Pulmonary artery endothelial cell (primary cell): ENCODE measurements at places on chromosomes 2 and 18.

- no peak for DNase-seq
These were observed 108.4 kb downstream of the PRELID3A start for GRCh38 chr18:12516049-12516630.

- DNase-seq = peak; percentile 29
These were observed 76.3 kb downstream of the COLEC12 start for GRCh38 chr18:424071-424661.

- no peak for DNase-seq
These were observed 414.9 kb downstream of the CDH2 start for GRCh38 chr18:27762054-27762453.

GRCh38 chr2:168999668-169000213 lies 31.4 kb downstream of the ABCB11 start:
- no peak for DNase-seq

DNA sequence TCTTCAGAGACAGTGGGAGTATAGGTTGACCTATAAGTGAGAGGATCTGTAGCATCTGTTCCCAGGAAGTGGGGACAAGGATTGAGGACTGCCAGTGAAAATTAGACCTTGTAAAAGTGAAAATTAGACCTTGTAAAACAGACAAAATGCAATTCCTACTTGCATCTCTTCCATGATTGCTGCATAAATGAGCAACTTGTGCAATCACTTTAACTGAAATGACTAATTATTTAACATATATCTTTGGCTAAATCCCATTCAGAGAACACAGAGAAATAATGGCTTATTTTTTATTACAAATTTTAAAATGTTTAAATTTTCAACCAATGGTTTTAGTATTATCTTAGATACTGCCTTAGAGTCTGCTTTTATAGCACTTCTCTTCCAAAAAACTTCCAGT lies 67.2 kb upstream of the NABP1 start:
- no peak for DNase-seq

GRCh38 chr2:147424766-147425165 lies 420.1 kb upstream of the ACVR2A start:
- no peak for DNase-seq

- no peak for DNase-seq
These were observed 40.4 kb upstream of the C1D start for GRCh38 chr2:68103030-68103708.

- no peak for DNase-seq
These were observed 658.2 kb downstream of the TDRD15 start for GRCh38 chr2:21781962-21782361.

DNA sequence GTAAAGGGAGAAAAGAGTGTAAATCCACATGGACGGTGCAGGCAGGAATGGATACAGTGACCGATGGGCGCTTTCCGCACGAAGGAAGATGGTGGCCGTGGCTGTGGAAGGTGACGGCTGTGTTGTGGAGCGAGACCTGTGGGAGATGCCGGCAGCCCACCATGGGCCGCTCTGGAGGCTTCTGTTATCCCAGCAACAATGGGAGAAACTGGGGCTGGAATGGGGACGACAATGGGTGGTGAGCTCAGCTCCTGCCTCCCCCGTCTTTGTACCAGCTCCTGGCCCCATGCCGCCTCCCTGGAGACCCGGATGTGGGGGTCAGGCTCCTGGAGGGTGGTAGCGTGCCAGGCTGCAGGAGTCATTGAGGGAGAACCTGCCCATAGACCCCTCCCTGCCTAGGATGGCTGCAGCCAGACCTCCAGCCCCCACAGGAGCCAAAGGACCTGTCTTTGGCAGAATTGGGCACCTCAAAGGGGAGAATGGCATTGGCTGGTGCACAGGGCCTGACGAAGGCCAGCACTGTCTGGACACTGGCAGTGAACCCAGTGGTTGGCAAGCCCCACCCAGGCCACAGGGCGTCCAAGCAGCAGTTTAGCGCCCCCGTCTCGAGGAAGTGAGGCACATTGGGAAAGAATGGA lies 72.6 kb downstream of the SLC66A2 start:
- no peak for DNase-seq

DNA sequence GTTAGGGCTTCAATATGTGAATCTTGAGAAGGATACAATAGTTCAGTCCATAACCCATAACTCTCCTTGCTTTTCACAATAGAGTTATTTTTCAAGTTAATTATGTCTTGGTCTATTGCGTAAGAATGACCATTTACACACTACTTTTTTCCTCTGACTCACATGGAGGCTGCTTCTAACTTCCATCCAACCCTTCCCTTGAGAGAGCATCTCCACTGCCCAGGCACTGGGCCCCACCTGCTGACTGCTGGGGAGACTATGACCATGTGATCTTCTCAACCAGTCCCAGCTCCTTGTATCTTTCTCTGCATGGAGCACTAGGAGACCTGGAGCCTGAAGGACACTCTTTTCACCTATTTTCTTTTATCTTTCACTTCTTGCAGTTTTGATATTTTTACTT lies 251.5 kb downstream of the GPD2 start:
- no peak for DNase-seq

GRCh38 chr18:38421872-38422615 lies 856.4 kb upstream of the CELF4 start:
- DNase-seq = no peak
